IPS-NIHi11 (cell line): ENCODE measurements at places on chromosomes 16 and 17.

DNA sequence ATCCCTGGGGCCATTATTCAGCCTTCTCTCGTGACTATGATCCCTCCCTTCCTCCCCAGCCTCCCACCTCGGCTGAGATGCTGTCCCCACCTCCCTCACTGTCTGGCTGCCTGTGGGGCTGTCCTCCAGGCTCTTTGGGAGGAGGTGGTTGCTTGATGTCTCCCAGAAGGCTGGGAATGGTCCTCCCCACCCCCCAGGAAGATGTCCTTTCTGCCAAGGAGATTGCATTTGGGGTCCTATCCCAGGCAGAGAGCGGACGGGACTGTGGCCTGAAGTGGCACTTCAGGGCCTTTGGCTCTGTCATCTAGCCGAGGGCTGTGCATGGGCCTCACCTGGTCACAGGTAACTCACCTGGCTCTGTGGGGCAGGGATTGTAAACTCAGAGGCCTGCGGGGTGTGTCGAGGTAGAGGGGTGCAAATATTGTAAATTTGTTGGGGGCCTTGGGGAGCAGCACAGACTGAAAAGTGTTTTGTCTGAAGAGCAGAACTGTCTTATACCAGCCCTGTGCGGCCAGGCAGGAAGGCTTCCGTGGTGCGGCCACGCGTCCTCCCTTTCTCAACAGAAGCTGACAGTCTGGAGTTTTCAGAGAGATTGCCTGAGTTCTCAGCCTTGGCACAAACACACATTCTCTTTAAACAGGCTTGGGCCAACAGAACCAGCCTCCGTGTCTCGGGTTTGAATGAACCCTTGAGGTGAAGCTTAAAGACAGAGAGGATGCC lies 177.9 kb downstream of the SEC14L1 start:
- DNase-seq: no peak

DNA sequence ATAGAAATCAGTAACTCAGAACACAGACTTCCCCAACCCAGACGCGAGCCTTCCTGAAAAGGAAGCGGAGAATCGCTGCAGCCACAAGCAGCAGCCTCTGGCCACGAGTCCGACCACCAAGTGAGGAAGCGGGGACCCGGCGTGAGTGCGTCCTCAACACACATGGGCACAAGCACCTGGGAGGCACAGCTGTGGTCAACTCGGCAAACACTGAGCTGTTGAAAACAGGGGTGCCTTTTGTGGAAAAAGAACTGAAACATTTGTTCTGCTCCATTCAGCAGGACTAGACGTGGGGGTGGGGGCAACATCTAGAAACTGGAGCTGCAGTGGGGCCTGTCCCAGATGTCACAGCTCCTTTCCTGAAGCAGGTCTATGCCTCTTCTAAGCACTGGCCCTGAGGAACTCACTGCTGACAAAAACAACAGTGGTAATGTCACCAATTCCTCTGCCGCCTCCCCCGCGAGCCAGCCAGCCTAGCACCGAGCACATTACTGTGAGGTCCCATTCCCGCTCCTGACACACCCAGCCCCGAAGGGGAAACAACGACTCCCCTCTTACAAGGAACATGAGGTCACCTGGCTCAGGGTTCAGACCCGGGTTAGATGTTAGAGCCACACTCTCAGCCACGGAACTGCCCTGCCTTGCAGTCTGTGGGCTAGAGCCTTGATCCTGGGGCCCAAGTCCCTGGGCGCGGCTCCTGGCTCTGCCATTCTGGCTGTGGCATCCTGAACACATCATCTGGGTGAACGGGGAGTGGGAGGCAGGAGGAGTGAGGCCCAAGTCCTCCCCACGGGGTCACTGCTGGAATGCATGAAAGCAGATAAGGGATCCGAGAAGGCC lies 29.0 kb downstream of the KDM8 start:
- DNase-seq: no peak

- no peak for DNase-seq
Measured at GRCh38 chr17:79424471-79425185, 186.2 kb downstream of the RBFOX3 start.

DNA sequence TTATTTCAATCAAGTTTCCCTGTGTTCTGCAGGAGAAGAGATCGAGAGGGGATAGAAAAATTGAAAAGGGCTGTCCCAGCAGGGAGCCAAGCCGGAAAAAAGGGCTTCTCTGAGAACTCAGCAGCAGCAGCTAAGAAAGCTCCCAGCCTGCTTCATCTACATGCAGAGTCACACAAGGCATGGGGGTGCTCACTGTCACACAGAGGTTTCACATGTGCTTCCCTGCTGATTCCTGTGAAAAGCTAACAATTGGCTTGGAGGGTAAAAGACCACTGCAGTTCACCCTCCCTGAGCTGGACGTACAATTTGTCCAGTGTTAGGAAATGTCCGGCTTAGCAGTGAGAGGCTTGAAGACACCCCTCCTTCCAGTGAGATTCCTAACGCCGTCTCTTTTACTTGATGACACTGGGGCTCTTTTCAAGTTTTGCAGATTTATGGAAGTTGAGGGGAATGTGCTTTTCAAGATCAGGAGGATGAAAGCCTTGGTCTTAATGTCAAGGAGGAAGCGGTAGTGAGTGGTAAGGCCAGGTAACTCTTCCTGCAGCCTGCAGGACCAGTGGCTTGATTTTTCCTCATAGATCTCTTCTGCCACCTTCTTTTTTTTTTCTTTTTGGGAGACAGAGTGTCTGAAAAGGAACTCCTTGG lies 85.6 kb downstream of the WNT3 start:
- peak; percentile 57 for DNase-seq

GRCh38 chr17:70053241-70054234 lies 21.5 kb upstream of the KCNJ16 start:
- DNase-seq: no peak
